ENCODE measurements at places on chromosomes 13 and 19.

GRCh38 chr13:28718196-28718542, 601 bp downstream of the SLC46A3 start:
- DNase-seq = no peak

- no peak for DNase-seq
These were observed 56.4 kb downstream of the NUFIP1 start for GRCh38 chr13:44932850-44933251.

- no peak for DNase-seq
These were observed 14.3 kb upstream of the FAM124A start for GRCh38 chr13:51207881-51208280.

- no peak for DNase-seq
These were observed 632 bp downstream of the MARK4 start for GRCh38 chr19:45251452-45252354.

GRCh38 chr13:90448466-90449037, 898.9 kb upstream of the MIR17HG start:
- DNase-seq = peak; percentile 65

GRCh38 chr13:78993792-78994191, 334.8 kb upstream of the OBI1 start:
- DNase-seq = no peak

- no peak for DNase-seq
These were observed 69.3 kb upstream of the MYO16 start for GRCh38 chr13:108560093-108560492.

GRCh38 chr13:23871616-23872220, 17.5 kb downstream of the MIPEP start:
- no peak for DNase-seq

DNA sequence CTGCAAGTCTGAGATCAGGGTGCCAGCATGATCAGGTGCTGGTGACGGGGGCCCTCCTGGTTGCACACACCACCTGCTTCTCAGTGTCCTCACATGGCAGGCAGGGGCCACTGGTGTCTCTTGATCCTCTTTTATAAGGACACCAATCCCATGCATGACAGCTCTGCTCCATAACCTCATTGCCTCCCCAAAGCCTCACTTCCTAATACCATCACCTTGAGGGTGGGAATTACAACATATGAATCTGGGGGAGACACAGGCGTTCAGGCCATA, 15.0 kb upstream of the MIER2 start:
- no peak for DNase-seq

DNA sequence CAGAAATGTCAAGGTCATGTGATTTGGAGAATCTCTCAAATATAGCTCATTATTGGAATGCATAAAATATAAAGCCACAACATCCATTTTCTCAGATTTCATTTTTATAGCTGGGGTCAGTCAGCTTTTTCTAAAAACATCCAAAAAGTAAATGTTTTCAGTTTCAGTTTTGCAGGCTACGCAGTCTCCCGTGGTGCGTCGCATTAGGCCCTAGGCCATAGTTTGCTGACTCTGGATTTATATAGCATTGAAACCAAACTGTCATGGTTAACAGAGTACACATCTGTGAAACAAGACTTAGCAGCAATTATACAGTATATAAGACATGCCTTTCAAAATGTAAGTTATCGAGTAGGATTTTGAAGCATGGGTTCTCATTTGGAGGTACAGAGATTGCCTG, 140.0 kb downstream of the IRS2 start:
- no peak for DNase-seq

GRCh38 chr19:27647423-27647822, 1565.5 kb downstream of the UQCRFS1 start:
- no peak for DNase-seq

DNA sequence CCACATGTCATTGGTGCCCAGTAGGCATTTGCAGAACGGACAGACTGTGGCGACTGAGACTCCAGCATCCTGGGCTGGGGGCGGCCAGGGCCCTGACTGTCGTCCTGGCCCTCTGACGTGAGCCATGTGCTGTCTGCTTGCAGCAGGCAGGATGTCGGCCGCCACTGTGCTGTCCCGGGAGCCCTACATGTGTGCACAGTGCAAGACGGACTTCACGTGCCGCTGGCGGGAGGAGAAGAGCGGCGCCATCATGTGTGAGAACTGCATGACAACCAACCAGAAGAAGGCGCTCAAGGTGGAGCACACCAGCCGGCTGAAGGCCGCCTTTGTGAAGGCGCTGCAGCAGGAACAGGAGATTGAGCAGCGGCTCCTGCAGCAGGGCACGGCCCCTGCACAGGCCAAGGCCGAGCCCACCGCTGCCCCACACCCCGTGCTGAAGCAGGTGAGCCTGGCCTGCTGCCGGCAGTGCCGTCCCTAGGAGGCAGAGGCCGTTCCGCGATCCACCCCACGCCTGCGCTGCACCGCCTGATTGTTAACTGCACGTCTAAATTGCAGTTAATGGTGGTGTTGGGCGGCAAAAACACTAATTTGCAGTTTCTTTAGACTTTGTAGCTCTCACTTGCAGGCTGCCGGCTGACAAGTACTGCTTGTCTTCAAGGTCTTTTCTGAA, 14.2 kb downstream of the TSSK6 start:
- DNase-seq = no peak

DNA sequence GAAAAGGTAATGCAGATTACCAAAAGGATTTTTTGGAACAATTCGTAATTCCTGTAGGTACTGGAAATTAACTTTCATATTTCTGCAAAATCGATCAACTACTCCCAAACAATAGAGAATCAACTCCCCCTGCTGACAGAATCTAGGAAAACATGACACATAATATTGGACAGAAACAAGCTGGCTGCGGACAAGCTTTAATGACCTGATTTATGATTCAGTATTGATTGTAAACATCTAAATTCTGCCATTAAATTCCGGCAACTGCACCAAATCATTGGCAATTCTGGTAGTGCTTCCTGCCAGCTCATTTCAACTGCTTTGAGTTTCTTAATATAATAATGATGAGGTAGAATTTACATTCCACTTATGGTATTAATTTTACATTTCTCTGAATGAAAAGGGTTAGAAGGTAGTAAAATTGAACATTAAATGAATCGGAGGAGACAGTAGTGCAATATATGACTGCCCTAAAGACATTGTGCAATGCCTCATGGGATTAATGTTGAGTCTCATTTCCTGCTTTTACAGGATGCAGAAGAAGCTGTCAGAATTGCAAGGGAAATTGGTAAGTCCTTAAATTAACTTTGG, 146.5 kb downstream of the PCCA start:
- peak; percentile 18 for DNase-seq

- DNase-seq = no peak
These were observed 311.5 kb downstream of the RFC3 start for GRCh38 chr13:34129436-34129835.

GRCh38 chr19:50823389-50824042, at the start of gene KLK1:
Gene KLK1, minus strand, starts transcription at chr19:50823787. Its CDS starts 39 bp downstream, at chr19:50823748.
- no peak for DNase-seq

DNA sequence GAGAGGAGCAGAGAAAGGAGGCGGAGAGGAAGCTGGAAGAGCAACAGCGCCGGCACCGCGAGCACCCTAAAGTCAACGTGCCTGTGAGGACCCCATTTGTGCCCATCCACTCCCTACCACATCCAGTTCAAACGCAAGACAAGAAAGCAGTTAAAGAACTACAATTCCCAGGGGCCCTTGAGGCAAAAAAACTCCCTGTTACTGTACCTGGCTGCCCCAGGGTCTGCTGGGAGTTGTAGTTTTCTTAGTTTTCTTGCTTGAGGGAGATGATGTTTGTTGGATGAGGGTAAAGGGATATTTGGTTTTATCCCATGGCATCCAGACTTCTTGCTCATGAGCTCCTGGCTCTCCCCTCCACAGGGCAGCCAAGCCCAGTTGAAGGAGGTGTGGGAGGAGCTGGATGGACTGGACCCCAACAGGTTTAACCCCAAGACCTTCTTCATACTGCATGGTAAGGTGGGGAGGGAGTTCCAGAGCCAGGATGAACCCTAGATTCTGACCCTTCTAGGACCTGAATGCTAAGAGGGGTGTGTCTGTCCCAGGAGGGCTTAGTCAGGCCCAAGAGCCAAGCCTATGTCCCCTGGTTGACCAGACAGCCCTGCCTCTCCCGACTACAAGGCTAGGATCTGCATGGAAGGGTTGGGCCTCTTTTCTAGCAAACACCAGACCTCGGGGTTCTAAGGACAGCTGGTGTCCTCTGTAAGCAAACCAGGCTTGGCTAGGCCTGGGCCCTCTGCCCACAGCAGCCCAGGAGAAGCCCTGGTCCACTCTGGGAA, 13.2 kb downstream of the NUCB1 start:
- no peak for DNase-seq

DNA sequence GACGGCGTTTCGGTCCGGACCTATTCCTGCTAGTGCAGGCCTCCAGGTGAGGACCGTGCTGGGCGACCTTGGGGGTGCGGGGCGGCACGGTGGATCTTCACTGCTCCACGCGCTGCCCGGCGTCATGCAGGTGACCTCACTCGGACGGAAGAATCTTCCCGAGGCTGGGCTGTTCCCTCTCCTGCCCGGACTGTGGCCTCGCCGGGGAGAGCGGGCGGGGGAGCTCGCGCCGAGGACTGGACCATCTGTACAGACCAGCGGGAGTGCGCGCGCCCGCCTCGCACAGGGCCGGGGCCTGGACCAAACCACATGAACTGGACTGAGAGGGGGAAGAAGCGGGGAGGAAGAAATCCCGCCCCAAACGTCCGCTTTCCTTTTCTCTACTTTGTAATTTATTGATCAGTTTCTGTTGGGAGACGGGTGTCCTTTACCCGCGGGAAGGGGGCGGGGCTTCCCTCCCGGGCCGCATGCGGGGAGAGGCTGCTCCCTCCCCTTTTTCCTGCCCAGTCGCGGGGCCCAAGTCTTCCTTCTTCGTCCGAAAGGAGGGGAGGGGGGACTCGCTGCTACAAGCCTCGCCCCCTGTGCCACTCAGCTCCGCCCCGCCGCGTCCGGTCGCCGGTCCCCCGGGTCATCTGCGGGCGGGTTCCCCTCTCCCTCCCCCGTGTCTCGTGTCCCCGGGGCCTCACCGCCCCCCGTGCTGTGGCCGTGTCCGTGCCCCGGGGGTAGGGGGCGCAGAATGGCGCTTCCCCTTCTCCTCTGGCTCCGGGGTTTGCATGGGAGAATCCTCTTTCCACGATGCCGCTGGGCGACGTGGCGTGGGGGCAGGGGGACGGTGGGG, 4.9 kb downstream of the HRC start:
- DNase-seq = peak; percentile 63
